HFFc6 (cell line): ENCODE measurements at places on chromosomes 3 and 15.

DNA sequence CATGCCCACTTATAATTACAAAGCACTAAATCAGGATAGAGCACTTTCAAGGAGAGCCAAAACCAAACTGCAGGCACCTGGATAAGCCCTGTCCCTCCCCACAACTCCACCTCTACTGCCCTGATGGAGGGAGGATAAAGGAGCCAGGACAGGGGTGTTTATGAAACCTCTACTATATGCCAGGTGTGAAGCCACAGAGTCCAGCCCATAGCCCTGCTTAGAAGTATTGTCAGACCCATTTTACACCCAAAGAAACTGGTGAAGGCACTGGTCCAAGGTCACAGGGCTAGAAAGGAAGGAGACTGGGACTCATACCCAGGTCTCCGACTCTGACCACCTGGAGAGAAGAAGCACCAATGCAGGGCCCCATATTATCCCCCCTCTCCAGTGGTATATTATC, 48.7 kb downstream of the SH3BP5 start:
- no peaks in the 10 kb centered on the region; the same call in 1 of the 2 replicates for H3K27me3 ChIP-seq
- no peak overlapping the region for H3K4me3 ChIP-seq
- no peaks in the 10 kb centered on the region for H3K36me3 ChIP-seq
- peaks cover 38% of the 10 kb centered on the region for H3K4me1 ChIP-seq
- no peak overlapping the region for H3K27ac ChIP-seq

DNA sequence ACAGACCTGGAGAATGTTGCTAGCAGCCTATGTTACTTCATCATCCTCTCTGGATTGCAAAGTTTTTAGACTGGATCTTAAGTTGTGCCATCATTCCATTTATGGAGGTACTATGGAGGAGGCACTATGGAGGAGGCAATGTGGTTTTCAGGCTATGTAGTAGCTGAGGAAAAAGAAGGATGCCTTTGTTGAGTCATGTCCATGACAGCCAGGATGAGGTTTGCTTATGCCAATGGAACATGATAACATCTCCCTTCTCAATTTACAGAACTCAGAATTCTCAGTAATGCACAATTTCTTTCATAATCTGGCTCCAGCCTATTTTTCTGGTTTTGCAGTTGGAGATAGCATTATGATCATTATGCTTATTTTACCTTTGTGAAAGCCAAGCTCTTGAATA, 65.9 kb upstream of the TMEM108 start:
- DNase-seq, result no peak
- no peaks in the 10 kb centered on the region for H3K27me3 ChIP-seq
- no peak overlapping the region for H3K27ac ChIP-seq

DNA sequence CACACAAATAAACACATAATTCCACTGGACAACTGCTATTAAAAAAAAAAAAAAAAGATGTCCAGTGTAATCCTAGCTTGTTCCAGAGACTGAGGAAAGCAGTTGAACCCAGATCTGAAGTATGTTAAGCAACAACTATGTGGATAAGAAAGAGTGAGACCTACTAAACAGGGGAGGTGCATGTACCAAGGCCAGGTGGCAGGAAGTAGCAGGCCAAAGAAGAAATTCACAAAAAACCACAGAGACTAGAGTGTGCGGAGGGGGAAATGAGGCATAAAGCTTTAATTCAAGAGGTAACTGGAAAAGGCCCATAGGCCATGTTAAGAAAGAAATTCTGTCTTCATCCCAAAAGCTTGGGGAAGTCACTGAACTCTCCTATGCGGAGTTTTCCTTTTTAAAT, 490.0 kb downstream of the NAALADL2 start:
- no peak overlapping the region for H3K27ac ChIP-seq
- no peak overlapping the region for H3K4me3 ChIP-seq
- H3K27me3 ChIP-seq, result peaks cover 2% of the 10 kb centered on the region; the same call in 1 of the 2 replicates
- H3K4me1 ChIP-seq, result peaks cover 28% of the 10 kb centered on the region
- DNase-seq, result no peak

- H3K36me3 ChIP-seq, result peaks cover 4% of the 10 kb centered on the region; the same call in 1 of the 2 replicates
- no peaks in the 10 kb centered on the region; the same call in 1 of the 2 replicates for H3K4me1 ChIP-seq
- H3K27ac ChIP-seq, result no peak overlapping the region
- DNase-seq, result no peak
Observed at GRCh38 chr3:113261063-113261625, 49.8 kb downstream of the BOC start.

DNA sequence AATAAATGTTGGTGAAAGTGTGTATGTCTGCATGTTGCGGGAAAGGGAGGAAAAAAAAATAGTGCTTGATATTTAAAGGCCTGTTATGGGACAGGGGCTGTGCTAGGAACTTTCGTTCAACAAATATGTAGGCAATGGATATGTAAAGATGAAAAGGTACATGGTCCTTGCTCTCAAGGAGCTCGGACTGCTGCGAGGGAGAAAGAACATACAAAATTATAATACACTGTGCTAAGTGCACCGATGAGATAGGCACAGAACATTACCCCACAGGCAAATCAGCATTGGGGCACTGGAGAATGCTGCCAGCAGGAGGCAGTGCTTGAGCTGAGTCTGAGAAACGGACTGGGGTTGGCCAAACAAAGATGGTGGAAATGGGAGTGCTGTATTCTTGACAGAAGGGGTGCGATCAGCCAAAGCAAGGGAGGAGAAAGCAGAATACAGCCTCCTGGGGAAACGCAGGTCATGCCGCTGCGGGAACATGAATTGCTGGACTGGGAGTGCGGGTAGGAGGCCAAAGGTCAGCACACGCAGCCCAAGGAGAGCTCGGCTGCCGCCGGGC, 649 bp downstream of the C15orf40 start:
- H3K27me3 ChIP-seq, result no peaks in the 10 kb centered on the region; the same call in 1 of the 2 replicates
- DNase-seq, result peak; percentile 79
- peak overlapping the region; percentile 83 for H3K27ac ChIP-seq
- H3K36me3 ChIP-seq, result peaks cover 16% of the 10 kb centered on the region
- peak overlapping the region; percentile 94 for H3K4me3 ChIP-seq

- no peak overlapping the region for H3K27ac ChIP-seq
- H3K27me3 ChIP-seq, result peaks cover 2% of the 10 kb centered on the region; the same call in 1 of the 2 replicates
- no peak for DNase-seq
- no peak overlapping the region for H3K4me3 ChIP-seq
- no peaks in the 10 kb centered on the region for H3K4me1 ChIP-seq
- H3K36me3 ChIP-seq, result no peaks in the 10 kb centered on the region
Observed at GRCh38 chr3:189108067-189108466, 63.7 kb upstream of the TPRG1 start.

DNA sequence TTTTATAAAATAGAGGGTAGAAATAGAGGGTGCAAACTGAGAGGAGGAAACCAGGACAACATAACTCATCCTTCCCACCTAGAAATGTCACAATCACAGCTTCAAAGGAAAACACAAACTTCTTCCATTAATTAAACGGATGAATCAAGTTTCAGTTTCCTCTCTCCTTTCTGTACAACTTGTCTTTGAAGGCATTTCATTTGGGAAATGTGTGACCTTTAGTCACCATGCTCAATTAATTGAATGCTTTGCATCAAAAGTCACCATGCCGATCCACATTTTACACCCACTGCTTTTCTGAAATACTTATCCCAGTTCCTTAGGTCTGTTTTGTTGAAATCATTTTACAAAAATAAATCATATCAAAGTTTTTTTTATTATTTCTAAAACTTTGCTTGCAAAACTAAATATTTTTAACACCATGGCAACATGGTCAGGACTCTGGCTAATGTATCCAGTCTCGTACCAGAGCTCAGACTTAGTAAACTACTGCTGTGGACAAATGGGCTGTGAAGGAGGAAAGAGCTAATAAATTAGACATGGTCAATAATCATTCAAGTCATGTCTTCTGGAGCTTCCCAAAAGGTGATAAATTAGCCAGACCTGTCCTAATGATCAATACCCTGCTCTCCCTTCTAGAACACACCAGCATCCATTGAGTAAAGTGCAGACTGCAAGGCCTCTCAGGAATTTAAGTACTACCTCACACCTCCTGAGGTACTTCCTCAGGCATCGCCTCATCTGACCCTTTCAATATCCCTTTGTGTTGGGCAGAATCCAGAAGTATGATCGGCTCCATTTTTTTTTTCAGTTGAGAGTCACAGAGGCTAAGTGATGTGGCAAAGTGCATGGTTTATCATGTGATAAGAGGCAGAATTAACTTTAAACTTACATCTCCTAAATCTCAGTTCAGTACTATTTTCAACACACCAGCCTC, 161.3 kb downstream of the GREM1 start:
- peak overlapping the region; percentile 70 for H3K27ac ChIP-seq
- DNase-seq, result no peak
- H3K4me1 ChIP-seq, result peaks cover 82% of the 10 kb centered on the region

DNA sequence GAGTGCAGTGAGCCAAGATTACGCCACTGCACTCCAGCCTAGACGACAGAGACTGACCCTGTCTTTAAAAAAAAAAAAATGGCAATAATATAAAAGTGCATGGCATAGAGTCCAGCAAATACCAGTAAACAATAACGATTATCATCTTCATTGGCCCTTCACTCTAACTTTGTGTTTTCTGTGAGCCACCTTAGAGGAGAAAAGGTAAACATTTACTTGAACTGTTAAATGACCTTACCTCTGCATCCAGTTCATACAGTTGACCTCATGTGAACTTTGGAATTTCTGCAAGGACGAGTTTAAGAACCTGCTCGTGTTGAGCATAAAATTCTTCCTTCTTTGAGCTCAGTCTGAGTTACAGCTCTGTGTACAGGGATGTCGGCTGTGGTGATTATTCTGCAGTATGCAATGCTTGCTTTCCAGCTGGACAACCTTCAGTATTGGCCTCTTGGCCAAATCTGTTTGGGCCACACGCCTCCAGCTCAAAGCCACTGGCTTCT, 56.6 kb downstream of the RLBP1 start:
- H3K4me1 ChIP-seq, result peaks cover 43% of the 10 kb centered on the region
- DNase-seq, result no peak
- no peak overlapping the region for H3K27ac ChIP-seq
- no peak overlapping the region for H3K4me3 ChIP-seq
- peaks cover 10% of the 10 kb centered on the region; the same call in 1 of the 2 replicates for H3K36me3 ChIP-seq

- H3K4me3 ChIP-seq, result no peak overlapping the region
- H3K27me3 ChIP-seq, result no peaks in the 10 kb centered on the region; the same call in 1 of the 2 replicates
- DNase-seq, result no peak
- H3K27ac ChIP-seq, result no peak overlapping the region
Observed at GRCh38 chr15:64629063-64629462, 146.3 kb downstream of the RBPMS2 start.

DNA sequence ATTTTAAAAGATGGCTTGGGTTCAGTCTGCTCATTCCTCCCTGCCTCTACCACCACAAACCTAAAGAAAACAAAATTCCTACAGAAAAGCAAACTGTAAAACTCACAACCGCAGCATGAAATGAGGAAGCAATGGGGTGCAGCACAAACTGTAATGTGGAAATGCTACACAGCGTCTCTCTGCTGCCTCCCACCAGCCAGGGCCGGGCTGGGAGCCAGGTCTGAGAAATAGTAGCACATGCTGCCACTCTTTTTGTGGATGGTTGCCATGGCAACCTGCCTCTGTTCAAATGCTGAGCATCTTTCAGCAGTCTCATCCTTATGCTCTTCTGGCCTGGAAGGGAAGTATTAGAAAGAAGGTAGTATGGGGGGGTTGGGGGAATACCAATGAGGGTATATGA, 55.4 kb downstream of the EOMES start:
- DNase-seq, result peak; percentile 91
- no peaks in the 10 kb centered on the region for H3K36me3 ChIP-seq
- H3K27ac ChIP-seq, result peak overlapping the region; percentile 71

DNA sequence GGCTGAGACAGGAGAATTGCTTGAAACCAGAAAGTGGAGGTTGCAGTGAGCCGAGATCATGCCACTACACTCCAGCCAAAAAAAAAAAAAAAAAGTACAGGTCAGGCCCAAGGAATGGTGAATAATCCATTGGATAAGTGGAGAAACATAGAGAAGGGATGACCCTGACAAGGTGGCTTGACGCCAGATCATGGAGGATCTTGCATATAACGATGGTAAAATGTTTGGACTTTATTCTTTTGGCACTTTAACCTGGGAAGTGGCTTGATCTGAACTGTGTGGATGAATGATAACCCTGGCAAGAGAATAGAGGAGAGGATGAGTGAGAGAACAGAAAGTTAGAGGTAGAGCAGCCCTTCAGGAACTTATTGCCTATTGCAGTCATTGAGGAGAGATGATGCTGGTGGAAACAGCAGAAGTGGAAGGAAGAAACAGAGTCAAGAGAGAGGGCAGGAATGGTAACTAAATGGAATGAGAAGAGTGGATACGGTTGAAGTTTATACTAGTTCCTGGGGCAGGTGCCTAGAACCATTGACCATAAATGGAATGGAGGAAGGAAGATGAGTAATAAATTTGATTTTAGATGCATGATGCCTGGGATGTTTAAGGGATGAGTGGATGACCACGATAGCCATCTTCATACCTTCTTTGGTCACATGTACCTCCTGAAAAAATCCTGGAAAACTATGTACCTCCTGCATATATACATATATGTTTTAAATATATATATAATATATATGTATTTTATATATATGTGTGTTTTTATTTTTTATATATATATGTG, 57.8 kb downstream of the BLM start:
- H3K4me1 ChIP-seq, result peaks cover 23% of the 10 kb centered on the region
- H3K36me3 ChIP-seq, result peaks cover 5% of the 10 kb centered on the region; the same call in 1 of the 2 replicates
- H3K4me3 ChIP-seq, result peak overlapping the region; percentile 17
- no peaks in the 10 kb centered on the region for H3K27me3 ChIP-seq
- peak; percentile 69 for DNase-seq

DNA sequence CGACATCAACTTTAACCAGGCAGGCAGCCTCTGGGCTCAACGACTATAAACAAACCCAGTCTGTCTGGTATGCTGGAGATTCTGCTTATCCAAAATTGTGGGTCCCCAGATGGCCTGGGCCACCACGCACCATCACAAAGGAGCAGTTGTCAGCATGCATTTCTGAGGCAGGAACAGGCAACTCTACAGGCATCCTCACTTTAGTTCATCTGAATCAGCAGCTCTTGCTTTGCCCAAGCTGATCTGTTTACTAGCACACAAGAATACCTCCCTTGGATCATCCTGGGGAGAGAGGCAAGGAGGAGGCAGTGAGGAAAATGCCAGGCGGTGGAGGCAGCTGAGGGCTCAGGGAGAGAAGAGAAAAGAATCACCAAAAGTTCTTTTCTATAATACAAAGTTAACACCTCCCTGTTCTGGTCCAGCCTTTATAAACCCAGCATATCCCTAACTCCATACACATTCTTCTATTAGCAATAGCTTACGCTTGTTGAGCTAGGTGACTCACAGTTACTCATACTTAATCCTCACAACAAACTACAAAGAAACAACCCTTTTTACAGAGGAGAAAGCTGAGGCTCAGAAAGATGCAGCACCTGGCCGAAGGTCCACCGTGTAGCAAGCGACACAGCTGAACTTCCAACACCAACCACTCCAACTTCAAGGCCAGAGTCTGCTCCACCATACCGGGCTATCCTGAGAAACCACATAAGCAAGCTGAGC, 33.6 kb downstream of the ZDHHC3 start:
- peak overlapping the region; percentile 76 for H3K27ac ChIP-seq
- no peak overlapping the region for H3K4me3 ChIP-seq
- H3K36me3 ChIP-seq, result peaks cover 14% of the 10 kb centered on the region
- H3K27me3 ChIP-seq, result no peaks in the 10 kb centered on the region; the same call in none of the 2 replicates

- peaks cover 26% of the 10 kb centered on the region for H3K27me3 ChIP-seq
- H3K27ac ChIP-seq, result no peak overlapping the region
- H3K4me1 ChIP-seq, result no peaks in the 10 kb centered on the region
- H3K4me3 ChIP-seq, result no peak overlapping the region
- no peak for DNase-seq
Observed at GRCh38 chr3:73295876-73296635, 234.6 kb downstream of the EBLN2 start.

GRCh38 chr15:42191610-42192346, 16.3 kb downstream of the VPS39 start:
- H3K27me3 ChIP-seq, result no peaks in the 10 kb centered on the region
- H3K36me3 ChIP-seq, result peaks cover 39% of the 10 kb centered on the region
- no peak overlapping the region for H3K4me3 ChIP-seq
- no peak overlapping the region for H3K27ac ChIP-seq
